Foreskin fibroblast (primary cell): ENCODE measurements at places on chromosomes 11 and 22.

DNA sequence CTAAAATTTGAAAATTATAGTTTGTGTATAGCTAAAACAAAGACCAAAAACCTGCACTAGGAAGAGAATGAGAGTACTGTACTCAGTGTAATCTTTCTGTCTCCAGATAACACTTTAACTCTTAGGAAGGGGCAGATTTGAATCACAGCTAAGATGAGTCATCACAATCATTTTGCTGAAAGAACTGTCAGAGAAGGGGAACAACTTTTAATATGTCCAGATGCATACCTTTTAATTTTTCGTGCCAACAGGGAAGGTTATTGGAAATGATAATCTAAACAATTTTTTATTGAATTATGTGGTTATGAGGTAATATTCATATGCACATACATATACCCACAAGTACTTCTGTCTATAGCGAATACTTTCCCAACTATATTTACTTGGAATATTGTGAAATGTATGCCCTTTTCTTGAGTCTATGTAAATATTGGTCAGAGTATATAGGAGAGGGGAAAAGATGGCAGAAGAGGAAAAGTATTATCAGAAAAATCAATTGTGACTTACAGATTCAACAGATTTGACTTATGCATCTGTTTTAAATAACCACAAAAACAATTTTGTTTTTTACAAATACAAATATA, 51.1 kb upstream of the MUC15 start:
- DNase-seq: peak; percentile 66

GRCh38 chr11:71933141-71933933, 4.5 kb downstream of the RNF121 start:
- DNase-seq: no peak

DNA sequence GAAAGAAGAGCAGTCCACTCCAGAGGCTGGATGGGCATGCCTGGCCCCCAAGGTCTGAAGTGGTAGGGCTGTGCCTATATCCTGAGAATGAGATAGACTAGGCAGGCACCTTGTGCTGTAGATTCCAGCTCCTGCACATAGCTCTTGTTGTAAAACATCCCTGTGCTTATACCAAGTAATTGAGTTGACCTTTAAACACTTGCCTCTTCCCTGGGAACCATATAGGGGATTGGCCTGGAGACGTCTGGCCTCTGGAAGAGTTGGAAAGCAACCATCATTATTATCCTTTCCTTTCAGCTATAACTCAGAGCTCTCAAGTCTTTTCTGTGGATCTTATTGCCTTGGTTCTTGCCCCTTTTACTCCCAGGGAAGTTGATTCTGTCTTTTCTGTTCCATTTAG, 15.1 kb downstream of the LIMK2 start:
- no peak for DNase-seq

DNA sequence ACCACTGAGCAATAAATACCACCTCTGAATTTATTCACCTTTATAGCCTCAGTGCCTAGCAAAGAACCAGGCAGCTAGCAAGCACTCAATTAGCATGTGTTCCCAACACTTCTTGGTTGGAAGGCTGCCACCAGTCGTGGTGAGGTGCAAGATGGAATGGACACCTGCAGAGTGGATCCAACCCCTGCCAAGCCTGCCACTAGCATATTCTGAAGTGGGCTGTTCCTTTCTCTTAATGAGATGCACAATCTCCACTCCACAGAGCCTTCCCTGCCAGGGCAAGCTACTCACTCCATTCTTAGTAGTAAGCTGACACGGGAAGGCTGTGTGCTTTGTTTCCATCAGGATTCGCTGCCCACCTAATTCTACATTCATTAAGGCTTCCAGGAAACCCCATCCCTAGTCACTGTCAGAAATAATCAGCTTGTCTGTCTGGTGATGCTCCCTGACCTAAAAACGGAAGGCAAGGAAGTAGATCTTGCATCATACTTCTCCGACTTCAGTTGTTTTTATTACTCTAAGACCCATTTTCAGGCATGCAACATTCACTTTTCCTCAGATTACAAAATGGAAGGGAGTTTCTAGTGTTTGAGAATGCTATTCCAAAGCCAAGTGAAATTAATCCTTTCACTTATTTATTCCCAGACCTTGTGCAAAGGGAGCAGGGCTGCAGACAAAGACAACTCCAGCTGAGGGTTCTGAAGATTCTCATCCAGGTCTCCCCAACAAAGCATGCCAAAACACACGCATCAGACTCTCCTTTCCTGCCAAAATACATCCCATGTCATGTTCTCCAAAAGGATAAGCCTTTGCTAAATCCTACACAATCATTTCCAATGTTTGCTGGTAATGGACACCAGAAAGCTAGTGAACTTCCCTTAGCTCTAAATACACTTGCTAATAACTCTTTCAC, 128.0 kb downstream of the TENM4 start:
- no peak for DNase-seq

DNA sequence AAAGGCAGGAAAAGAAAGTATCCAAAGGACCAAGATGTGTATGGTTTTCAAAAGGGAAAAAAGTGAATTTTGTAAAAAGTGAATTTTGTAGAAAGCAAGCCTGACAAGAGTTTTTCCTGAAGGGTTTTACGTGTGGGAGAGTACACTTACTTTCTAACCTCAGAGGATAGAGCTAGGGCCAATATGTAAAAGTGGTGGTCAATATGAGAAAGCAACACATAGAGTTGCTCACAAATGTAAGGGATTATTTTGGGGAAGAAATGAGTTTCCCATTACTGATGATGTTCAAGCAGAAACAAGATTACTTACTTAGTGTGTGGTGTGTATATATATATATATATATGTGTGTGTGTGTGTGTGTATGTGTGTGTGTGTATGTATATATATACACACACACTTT, 162.5 kb downstream of the SWAP70 start:
- no peak for DNase-seq

GRCh38 chr11:70016666-70017367, 61.3 kb upstream of the ANO1 start:
- peak; percentile 34 for DNase-seq

- DNase-seq: no peak
Measured at GRCh38 chr11:83522911-83523310, 236.7 kb upstream of the CCDC90B start.

DNA sequence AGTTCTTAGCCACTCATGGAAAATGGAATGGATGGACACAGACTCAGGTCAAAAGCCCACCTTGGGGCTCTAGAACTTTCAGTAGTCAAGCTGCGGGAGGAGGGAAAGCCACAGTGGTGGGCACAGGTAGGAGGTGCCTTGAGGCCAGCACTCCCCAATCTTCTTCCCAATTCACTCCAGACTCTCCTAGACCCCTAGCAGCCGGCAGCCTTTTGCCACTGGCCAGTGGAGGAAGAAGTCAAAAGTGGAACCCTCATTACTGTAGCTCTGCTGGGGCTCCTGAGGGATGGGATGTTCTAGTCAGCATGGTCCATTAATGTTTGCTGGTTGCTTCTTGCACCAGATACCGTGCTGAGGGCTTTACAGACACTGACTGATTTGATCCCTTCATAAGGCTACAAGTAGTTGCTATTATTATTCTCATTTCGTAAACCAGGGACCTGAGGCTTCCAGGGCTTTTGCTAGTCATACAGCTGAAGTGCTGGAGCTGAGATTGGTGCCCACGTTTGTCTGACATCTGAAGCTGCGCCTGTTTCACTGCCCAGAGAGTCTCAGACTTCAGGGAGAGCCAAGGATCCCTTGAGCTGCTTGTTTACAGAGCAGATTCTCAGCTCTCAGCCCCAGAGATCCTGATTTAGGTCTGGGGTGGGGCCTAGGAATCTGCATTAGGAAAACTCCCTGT, 1.1 kb downstream of the UCP3 start:
- DNase-seq: no peak

DNA sequence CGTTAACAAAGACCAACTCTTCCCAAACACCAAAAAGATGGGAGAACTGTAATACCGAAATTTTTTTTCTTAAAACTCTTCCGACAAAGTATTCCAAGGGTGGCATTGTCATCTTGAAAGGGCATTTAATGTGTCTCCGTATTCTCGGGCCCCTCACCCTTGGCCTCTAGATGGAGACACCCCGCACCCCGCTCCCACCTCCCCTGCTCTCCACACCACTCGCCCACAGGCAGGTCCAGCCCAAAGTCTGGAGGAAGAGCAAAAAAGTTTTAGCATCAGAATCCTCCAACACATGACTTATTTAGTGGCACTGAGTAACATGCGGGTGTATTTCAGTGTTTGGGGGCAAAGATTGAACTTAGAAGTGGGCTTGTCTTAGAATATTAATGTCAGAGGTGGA, 20.7 kb downstream of the SPATA19 start:
- DNase-seq: no peak

GRCh38 chr11:57081356-57081755, 92.6 kb downstream of the OR5AK2 start:
- DNase-seq: no peak

DNA sequence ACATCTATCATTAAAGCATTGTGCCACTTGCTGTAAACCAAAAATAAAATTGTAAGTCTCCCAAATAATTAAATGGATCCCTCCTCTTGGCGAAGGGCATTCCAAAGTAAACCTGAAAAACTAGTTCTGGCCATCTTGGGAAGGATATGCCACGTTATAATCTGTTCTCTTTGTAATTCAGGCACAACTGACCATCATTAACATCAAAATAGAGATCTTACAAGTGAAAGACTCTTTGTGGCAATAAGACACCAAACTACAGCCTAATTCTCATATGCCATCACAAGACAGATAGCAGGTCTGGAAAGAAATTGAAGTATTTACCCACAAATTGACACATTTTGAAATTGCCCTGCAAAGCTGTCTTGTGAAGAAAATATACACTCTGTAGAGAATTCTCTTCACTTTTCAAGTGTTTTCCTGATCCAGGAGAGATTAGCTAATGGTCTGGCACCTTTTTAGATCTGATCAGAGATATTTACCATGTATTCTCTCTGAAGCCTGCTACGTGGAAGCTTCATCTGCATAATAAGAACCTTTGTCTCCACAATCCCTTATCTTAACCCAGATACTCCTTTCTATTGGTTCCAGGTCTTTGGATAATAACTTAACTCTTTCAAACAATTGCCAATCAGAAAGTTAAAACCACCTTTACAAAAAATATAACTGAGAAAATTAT, 630.4 kb upstream of the CCDC179 start:
- no peak for DNase-seq

DNA sequence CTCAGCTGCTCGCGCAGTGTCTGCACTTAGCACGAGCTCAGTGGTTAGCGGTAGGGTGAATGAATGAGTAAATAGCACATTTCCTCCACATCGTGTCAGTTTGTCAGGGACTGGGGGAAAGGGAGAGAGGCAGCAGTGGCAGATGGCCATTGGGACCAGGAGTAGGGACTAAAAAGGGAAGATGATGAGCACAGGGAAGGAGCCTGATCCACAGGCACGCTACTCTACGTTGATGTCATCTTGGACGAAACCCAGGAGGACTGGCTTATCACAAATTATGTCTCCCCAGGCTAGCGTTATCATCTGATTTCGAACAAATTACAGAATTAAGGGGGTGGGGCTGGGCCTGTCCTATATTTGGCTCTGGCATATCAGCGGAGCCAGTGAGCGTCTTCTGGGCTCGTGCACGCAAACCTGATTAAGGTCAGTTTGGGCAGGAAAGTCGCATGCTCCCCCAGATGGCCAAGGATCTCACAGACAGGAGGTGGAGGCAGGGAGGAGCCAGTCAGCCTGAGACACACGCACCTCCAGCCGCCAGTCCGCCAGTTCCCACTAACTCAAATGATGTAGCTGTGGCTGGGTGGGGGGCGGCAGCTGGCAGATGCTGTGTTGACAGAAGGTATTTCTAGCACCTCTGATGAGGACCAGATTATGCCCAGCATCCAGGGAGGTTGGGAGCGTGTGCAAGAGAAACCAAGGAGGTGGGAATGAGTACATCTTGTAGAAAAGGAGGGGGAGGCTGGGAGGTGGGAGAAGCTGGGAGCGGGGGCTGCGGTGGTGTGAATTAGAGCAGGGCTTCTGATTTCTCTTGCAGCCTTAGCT, 97.4 kb upstream of the PRDM11 start:
- DNase-seq: no peak

- DNase-seq: no peak
Measured at GRCh38 chr11:116730241-116730561, 42.6 kb downstream of the BUD13 start.
